CD4-positive, alpha-beta T cell (primary cell): ENCODE measurements at places on chromosomes 7 and 10.
A peak's percentile ranks its signal among the peaks of the same experiment; 100 is the strongest.

DNA sequence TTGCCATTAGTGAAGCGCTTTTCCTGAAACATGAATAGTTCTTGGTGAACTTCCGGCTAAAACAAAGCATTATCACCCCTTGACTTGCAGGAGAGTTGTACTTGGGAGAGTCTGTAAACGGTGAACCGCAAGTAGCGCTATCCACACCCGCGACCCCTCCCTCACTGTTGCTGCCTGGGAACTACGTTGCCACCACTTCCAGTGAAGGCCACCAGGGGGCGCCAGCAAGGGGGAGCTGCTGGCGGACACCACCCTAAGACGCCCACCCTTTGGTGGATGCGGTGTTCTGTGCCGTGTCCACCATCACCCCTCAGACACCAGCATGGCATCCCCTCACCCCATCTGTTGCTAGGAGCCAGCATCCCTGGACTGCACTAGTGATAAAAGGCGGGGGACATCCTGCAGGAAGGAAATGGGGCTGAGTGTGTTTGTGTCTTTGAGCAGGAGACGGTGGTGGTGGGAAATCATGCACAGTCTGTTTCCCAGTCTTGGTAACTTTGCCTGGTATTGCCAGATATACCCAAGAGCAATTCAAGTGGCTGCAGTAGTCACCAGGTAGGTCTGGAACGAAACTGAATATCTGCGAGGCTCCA lies 298.2 kb downstream of the FRMD4A start:
- peak; percentile 29 for DNase-seq

- DNase-seq: no peak
Measured at GRCh38 chr10:25952857-25953256, 18.8 kb downstream of the MYO3A start.

DNA sequence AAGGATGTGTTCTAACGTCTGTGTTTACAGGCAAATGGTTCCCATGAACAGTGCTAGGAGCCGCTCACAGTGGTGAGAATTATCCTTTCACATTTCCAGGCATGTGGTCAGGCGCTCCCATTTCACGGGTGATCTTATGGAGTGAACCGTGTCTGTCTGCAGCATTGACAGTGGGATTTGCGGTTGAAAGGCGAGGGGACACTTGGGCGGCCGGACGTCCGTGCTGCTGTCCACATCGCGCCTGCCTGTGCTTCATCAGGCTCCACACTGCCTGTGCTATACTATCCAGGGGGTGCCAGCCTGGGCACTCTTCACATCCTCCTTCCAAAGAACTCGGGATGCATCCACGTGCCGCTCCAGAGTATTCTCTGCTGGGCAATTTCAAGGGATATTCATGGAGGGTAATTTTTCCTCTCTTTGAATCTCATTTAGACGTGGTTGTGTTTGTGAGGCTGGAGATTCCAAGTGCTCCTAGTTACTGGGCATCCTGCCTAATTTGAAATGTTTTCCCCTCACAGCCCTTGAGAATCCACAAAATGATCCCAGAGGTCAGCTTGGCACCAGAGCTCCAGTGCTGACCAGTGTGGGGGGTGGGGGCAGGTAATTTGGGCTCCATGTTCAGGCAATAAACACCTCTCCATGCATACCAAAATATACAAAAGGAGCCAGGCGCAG lies 61.9 kb upstream of the EBF3 start:
- DNase-seq: no peak

- DNase-seq: no peak
Measured at GRCh38 chr10:114228156-114228555, 10.9 kb upstream of the VWA2 start.

- DNase-seq: no peak
Measured at GRCh38 chr10:110852255-110852896, 19.4 kb upstream of the PDCD4 start.

DNA sequence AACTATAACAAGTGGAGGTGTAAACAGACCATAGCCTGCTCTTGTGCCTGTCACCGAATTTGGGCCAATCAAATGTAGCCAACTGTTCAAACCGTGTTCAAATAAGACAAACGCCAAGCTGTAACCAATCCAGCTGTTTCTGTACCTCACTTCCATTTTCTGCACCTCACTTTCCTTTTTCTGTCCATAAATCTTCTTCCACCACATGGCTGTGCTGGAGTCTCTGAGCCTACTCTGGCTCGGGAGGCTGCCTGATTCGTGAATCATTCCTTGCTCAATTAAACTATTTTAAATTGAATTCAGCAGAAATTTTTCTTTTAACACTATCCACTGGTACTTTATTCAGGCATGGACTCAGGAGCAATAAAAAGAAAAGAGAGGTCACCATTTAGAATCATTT lies 29.9 kb upstream of the COL1A2 start:
- DNase-seq: no peak

- DNase-seq: no peak
Measured at GRCh38 chr10:117351558-117351957, 23.7 kb downstream of the PDZD8 start.

DNA sequence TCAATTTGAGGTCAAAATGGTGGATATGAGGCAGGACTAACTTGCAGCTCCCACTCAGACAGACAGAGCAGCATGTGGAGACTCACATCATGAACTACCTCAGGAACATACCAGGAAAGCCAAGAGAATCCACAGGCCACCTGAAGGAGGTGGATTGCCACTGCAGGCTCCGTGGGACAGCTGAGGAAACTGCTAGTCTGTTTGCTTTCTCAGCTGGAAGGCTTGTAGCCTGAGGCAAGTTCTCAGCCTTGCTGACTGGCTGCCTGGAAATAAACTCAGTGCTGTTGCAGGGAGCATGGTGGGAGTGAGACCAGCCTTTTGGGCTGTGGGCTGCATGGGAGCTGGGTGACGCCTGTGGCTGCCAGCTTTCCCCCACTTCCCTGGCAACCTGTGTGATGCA lies 202.9 kb downstream of the ZNF248 start:
- no peak for DNase-seq

DNA sequence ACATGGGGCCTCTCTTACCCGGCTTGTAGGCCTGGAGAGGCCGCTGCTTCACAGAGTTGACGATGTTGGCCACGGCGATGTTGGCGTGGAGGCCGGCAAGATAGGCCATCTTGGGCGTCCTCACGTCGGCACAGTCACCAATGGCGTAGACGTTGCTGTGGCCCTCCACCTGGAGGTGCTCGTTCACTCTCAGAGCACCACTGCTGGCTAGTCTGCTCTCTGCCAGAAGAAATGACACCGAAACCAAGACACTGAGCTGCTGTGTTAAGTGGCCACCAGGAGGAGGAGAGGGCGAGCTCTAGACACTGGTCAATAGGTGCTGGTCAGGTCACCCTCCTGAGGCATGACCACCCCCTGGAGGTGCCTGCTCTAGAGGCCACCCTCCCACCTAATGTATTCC lies 17.7 kb downstream of the AIFM2 start:
- no peak for DNase-seq

GRCh38 chr7:46175221-46175620 lies 254.1 kb upstream of the IGFBP3 start:
- DNase-seq: no peak

DNA sequence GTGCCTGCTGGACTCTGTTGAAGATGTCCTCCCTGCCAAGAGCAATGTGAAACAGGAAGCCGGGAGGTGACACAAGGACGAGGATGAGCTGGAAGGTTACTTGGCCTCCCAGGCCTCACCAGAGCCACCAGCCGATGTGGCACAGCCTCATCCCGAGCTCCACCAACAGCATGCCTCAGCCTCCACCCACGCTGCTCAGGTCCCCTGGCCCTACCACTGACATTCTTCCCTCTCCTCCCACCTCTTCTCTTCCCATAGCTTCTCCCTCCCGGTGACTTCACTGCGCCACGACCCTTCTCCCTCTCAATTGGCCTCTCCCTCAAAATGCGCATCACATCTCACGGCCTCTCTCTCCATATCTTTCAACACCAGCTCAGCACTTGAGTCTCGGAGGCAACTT lies 249.9 kb downstream of the SKAP2 start:
- DNase-seq: no peak

- DNase-seq: no peak
Measured at GRCh38 chr10:116905845-116906210, 56.5 kb downstream of the ENO4 start.

GRCh38 chr10:66301078-66301477 lies 624.8 kb upstream of the LRRTM3 start:
- DNase-seq: no peak

DNA sequence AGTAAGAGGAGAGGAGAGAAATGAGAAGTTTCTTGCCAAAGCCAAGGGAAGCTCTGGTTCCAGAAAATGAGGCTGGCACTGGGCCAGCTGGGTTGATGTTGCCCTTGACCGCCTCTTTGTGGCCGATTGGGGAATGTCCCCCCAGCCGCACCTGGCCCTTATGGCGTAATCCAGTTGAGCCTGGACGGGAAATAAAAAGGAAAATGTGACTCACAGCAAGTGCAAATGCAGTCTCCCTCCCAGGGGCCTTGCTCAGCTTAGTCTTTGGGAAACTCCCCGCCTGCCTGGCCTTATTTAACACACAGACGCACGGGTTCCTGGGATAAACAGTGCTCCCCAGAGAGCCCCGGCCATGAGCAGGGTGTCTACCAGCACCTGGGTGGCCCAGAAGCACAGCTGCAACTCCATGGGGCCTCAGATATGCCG lies 174.8 kb downstream of the KIAA1217 start:
- DNase-seq: peak; percentile 26

GRCh38 chr7:12162415-12163113 lies 48.5 kb upstream of the TMEM106B start:
- DNase-seq: no peak

GRCh38 chr10:8566737-8567136 lies 512.2 kb downstream of the GATA3 start:
- DNase-seq: no peak

GRCh38 chr7:130894909-130895750 lies 161.1 kb upstream of the KLF14 start:
- DNase-seq: no peak

DNA sequence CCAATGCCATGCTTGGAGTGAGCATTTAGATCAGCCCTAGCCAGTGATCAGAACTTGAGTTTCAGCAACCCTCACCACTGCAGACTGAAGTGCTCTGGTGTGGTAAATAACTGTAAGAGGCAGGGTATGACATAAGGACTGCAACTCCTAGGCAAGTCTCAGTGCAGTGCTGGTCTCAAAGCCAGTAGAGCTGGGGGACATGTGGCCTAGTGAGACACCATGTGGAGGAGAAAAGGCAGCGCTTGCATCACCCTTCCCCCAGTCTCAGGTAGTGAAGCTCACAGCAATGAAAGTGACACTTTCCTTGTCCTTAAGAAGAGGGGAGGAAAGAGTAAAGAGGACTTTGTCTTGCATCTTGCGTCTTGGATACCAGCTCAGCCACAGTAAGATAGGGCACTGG lies 386.8 kb upstream of the POT1 start:
- DNase-seq: no peak

DNA sequence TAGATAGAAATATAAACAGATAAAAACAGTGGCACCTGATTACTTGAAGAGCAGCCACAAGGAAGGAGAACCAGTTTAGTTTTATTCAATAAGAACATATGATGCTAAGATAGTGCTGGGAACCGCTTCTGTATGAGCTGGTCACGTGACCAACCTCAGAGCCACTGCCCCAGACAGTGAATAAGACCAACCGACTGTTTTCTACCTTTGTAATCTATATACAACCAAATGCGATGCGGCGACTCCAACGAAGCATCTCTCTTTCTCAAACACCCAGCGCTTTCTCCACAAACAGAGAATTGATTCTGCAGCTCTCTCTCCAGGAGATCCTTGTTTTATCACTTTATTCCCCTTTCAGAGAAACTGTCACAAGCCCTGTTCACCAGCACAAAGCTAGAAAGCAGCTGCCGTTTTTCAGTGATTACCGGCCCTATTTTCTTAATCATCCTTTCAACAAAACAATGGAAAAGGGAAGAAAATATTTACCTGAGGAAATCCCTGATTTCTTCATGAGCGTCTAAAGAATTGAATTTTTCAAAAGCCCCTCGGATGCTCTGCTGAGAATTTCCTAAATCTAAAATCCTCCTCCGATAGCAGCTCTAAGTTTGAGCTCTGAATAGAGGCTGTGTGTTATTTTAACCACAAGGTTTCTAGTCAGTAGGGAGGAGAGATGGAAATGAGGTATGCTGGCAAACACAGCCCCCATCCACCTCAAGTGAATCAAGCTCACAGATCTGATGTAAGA lies 55.7 kb upstream of the JCAD start:
- no peak for DNase-seq

- DNase-seq: peak; percentile 89
Measured at GRCh38 chr10:95656291-95657164, at the start of gene ALDH18A1. Gene ALDH18A1 (minus strand): TSS chr10:95656711. CDS start chr10:95653377, 3,334 bp downstream.

- DNase-seq: no peak
Measured at GRCh38 chr10:120979435-120980278, 128.5 kb downstream of the WDR11 start.

DNA sequence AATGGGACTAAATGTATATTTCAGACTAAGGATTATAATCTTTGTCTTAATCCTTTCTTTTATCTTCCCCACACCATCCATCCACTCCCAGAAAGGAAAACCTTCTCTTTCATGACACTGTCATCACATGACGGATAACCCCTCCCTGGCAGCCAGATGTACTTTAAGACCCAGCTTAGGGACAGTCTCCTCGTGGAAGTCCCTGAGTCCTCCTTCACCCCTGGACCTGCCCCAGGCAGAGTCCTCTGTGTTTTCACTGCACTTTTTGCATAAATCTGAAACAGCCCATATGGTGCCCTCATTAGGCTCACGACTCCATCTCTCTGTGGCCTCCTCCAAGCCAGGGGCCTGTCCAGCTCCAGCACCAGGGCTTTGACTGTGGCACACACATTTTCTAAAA lies 16.0 kb downstream of the NRAP start:
- DNase-seq: no peak
